Bladder microvascular endothelial cell (primary cell): ENCODE measurements at places on chromosomes 7 and 10. TPM values are rescaled to one million over a fixed set of nuclear protein-coding genes. Genes with fewer than 3 reads are reported as not detected.

The KIAA1549 gene
- 1.1 and 6.0 TPM in 2 replicates for total RNA-seq

The PNLIPRP2 gene
- not detected in 2 replicates for total RNA-seq

The PROSER2 gene
- 3.9 and 8.0 TPM in 2 replicates for total RNA-seq

The GRID1 gene
- total RNA-seq = 0.06 TPM in 1 of 2 replicates, not detected in the other

The MKX gene
- total RNA-seq = under 0.01 and 0.19 TPM in 2 replicates

The PNLIPRP3 gene
- not detected in 2 replicates for total RNA-seq

The PHKG1 gene
- total RNA-seq = 0.65 and 1.3 TPM in 2 replicates

The RFC2 gene
- 25.0 and 29.3 TPM in 2 replicates for total RNA-seq

The HPSE2 gene
- not detected in 2 replicates for total RNA-seq

The GIMAP7 gene
- total RNA-seq = 41.2 and 88.9 TPM in 2 replicates

The CTTNBP2 gene
- not detected in 2 replicates for total RNA-seq

The TEX47 gene
- total RNA-seq = not detected in 2 replicates

The SNX10 gene
- 2.4 and 6.2 TPM in 2 replicates for total RNA-seq
